ENCODE measurements at places on chromosomes 6 and 20.

DNA sequence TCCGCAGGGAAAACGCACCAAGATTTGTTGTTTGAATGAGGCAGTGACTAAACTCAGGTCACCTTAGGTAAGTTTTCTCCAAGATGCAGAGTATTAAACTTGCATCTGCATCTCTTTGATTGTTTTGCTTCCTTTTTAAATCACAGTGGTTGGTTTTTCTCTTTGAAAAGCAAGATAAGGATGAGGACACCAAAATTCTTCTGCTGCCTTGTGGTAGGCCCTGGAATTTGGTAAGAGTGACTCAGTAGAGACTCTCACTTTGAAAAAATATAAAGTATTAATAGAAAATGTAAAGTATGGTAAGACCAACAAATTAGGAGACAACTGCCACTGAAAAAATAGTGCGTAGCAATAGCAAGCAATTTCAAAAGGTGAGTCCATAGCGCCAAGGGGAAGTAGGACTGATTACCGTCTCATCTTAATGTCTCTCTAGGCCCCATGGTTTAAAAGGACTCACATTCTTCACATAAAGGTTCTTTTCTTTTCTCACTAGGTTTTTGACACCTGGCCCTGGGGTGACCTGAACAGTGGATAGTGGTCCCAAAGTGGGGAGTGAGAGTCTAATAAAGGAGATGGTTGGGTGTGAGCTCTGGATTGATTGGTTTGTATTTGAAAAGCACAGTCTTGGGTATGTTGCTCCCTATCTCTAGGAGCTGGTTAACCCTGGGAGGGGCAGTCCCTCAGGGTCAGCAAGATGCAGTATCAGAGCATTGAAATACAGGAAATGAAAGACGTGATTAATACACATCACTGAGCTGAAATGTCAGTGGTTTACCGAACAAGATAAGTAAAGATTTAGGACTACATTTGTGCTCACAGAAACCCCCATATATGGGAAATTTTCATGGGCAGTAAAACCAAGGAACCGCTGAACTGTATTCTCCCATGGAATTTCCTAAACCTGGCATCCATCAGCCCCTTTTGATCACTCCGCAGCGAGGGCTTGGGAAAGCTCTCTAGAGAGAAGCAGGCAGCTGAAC, 221.2 kb downstream of the SLC24A3 start:
- no peak for DNase-seq

DNA sequence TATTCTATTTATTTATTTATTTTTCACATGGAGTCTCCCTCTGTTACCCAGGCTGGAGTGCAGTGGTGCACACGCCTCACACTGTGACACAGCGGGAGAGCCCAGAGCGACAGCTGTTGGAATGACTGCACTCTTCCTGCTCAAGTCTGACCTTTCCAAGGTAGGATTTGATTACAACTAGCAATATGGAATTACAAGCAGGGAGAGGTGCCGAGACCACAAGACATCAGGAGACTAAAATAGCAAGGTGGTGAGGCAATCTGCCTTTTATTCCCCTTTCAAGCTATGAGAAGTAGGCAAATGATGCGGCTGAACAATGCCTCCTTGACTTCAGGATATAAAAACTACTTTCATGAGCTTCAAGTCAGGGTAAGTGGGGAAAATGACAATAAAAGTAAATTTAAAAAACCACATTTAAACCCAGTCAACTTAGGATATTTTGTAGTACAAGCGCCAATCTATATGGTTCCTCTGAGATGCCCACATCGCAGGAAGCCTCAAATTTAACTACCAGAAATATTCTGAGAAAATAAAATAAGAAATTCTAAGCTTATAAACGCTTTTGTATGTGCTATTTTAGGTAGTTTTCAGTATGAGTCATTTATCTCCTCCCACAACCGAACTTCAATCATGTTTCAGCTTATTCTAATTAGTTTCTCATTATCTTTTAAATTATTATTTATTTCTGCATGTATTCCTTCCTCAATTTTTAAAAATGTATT, 146.9 kb upstream of the SGK1 start:
- no peak for DNase-seq

- DNase-seq: no peak
Measured at GRCh38 chr20:33645396-33645795, 16.7 kb upstream of the C20orf144 start.

- no peak for DNase-seq
Measured at GRCh38 chr6:75770844-75771243, 21.8 kb downstream of the MYO6 start.

DNA sequence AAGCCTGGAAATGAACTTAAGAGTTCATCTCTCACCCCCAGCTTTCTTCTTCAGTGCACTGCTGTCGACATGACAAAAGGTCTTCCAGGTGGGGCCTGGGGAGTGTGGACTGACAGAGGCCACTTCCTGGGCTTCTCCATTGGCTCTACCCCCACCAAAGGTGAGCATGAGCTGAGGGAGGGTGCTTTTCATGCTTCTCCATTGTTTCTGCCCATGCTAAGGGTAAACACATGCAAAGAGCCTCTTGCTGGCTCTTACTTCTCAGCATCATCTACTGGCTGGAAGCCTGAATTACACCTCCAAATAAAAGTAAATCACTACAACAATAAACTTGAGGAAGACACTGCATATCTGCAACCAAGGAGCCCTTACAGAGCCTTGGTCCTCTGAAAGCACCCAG, 227.2 kb downstream of the EPM2A start:
- no peak for DNase-seq

DNA sequence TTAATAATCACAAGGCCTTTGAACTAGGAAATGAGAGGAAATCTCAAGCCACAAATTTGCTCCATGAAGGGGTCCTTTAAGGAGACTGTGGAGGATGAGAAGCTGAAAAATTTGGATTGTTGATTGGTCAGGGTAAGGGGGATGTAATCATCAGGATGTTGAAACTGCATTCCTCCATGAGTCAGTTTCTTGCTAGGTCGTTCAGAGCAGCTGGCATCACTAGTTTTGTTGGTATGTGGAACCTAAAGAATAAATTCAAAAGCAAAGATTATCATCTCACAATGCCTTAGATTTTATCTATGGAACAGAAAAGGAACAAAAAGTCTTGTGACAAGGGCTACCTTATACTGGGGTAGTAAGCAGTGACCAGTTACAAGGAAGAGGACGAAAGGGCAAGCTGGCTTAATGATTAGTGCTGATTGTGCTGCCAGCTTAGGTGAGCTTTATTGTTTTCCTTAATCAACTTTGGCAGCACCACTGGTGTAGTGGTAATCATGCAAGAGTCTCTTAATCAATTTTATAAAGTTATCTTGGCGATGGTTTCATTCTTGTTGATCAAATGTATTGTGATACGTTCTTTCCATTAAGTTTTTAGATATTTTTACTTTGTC, 36.6 kb downstream of the CRISP2 start:
- DNase-seq: no peak

DNA sequence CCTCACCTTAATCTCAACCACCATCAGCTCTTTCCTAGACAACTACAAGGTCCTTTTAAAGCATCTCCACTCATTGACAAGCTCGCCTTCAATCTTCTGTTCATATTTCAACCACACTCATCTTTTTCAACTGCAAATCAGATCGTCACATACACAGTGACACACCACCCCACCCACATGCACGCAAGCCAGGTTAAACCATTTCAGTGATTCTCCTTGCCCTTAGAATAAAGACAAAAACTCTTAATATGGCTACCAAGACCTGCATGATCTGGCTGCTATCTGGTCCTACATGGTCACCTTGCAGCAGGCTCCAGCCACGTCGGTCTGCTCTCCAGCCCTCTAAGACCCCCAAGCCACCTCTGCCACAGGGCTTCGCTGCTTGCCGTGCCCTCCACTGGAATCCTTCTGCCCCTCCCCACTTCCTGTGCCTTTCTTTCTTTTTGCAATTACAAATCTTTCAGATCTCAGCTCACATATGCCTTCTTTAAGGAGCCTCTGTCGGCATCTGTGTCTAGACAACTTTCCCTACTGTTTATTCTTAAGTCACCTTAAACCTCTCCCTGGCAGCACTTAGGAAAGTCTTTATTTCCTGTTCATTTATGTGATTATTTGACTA, 507.3 kb upstream of the ARID1B start:
- DNase-seq: no peak

DNA sequence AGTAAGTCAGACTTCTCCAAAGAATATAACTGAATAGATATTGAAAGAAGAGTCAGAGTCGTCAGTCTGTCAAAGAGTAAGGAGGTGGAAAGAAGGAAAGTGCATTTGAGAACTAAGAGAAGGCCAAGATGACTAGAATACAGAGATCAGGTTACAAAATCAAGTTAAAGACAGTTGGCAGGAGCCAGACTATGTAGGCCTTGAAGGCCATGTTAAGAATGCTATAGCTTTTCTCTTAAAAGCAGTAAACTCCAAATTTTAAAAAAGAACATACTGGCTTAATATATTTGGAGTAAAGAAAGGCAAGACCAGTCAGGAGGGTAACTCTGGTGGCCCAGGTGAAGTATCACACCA, 68.8 kb downstream of the IBTK start:
- DNase-seq: no peak

- no peak for DNase-seq
Measured at GRCh38 chr6:31836474-31837368, 9.2 kb downstream of the HSPA1B start.

- peak; percentile 66 for DNase-seq
Measured at GRCh38 chr20:62875419-62876361, 14.1 kb upstream of the TCFL5 start.

GRCh38 chr6:137272403-137272802, 53.2 kb upstream of the IFNGR1 start:
- DNase-seq: no peak

DNA sequence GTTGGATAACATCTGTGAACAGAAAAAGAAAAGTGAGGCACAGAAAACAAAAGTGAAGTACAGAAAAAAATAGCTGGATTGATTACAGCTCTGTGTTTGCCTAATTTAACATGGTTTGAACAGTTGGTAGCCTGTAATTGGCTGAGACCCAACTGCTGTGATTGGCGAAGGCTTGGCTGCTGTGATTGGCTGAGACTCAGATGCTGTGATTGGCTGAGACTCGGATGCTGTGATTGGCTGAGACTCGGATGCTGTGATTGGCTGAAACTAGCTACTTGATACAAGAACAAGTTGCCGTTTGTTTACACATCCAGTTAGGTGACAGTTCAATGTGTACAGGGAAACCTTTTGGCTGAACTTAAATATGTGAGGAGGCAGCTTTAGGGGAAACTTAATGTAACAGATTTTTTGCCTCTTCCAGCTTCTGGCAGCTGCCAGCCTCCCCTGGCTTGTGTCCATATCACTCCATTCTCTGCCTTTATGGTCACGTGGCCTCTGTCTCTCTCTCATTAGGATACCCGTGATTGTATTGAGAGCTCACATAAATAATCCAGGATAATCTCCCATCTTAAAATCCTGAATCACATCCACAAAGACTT, 223.4 kb upstream of the FOXA2 start:
- DNase-seq: no peak

DNA sequence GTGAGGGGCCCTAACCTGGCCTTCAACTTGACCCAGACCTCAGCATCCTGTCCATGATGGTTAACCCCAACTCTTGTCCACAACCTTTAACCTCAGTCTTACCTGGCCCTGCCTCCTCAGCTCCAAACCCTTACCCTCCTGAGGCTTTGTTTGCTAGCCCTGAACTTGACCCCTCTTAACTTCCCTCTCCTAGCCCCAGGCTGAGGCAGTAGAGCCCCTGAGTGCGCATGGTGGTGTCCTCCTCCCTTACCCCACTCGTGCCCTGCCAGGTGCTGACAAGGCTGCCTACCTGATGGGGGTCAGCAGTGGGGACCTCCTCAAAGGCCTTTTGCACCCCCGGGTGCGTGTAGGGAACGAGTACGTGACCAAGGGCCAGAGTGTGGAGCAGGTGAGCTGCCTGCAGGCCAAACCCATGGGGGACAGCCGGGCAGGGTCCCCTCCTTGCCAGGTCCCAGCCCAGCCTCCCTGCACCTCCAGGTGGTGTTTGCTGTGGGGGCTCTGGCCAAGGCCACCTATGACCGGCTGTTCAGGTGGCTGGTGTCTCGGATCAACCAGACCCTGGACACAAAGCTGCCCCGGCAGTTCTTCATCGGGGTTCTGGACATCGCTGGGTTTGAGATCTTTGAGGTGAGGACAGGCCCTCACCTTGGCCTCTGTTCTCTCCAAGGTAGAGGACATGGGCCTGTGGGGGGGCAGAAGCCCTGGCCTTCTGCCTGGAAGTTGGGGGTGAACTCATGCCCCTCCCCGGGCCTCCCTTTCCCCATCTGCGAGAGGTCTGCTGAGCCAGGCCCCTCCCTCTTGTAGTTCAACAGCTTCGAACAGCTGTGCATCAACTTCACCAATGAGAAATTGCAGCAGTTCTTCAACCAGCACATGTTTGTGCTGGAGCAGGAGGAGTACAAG, 31.9 kb downstream of the MYH7B start:
- no peak for DNase-seq

- no peak for DNase-seq
Measured at GRCh38 chr6:30500421-30501355, 11.4 kb downstream of the HLA-E start.

GRCh38 chr6:147046141-147046877, 157.9 kb upstream of the STXBP5 start:
- peak; percentile 67 for DNase-seq

- DNase-seq: no peak
Measured at GRCh38 chr20:38346247-38346651, at the start of gene LBP. Gene LBP (plus strand): TSS chr20:38346482. CDS start chr20:38346517, 35 bp downstream.

DNA sequence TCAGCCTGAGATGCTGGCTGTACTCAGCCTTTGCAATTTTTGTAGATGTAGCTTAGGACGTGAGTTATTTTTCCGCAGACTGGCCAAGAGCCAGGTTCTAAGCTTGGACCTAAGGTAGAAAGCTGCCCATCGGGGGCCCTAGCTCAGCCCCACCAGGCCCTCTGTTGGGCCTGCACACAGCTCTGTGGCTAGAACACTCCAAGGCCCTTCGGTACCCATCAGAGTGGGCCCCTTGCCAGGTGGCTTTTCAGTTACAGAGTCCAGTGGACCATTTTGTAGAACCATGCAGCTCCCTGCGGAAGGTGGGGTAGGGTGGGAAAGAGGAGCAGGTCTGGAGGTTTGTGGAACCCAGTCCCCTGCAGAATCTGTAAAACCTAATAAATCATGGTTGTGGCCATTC, 22.6 kb downstream of the UCKL1 start:
- DNase-seq: no peak

DNA sequence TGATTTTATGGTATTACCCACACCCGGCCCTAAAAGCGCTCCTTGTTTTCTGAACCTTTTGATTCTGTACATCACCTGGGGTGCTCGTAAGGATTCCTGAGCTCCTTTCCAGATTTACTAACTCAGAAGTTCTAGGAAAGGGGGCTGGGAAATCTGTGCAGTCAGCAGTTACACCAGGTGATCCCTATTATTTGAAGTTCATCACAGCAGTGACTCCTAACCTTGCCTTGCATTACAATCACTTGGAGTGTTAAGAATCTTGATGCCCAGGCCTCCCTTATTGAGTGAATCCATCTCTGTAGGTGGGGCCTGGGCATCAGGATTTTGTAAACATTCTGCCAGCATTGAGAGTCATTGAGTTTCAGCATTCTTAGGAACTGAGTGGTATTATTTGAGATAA, 44.7 kb downstream of the BMP6 start:
- DNase-seq: no peak

GRCh38 chr6:73858376-73858775, 162.4 kb downstream of the CD109 start:
- no peak for DNase-seq

- DNase-seq: peak; percentile 31
Measured at GRCh38 chr20:61951695-61952533, 113.8 kb downstream of the TAF4 start.
